Muscle of arm (tissue), 14 donors: ENCODE measurements at places on chromosomes 7 and 10.

GRCh38 chr7:51611937-51612336 is 295.3 kb upstream of the COBL start:
- DNase-seq: no peak

GRCh38 chr10:73407495-73407894 is 6.4 kb downstream of the ANXA7 start:
- DNase-seq: no peak

GRCh38 chr10:124646483-124647352 is 97.5 kb downstream of the FAM53B start:
- DNase-seq: no peak

GRCh38 chr10:132037676-132037975 is 28.1 kb upstream of the JAKMIP3 start:
- no peak for DNase-seq

DNA sequence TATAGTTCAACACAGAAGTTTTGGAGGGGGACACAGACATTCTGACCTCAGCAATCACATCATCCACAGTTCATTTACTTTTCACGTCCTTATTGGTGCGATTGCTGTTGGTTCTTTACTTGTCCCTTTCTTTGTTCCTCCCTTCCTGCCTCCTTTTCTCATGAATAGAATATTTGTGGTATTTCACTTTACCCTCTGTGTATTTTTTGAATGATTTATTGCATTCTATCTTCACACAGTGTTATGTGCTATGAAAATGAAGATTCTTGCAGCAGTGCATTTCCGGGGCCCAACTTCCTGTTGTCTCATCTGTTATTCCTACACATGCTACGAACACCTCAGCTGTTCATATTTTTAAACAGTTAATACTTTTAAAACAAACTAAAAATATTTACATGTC is 179.6 kb downstream of the ZMYND11 start:
- no peak for DNase-seq

DNA sequence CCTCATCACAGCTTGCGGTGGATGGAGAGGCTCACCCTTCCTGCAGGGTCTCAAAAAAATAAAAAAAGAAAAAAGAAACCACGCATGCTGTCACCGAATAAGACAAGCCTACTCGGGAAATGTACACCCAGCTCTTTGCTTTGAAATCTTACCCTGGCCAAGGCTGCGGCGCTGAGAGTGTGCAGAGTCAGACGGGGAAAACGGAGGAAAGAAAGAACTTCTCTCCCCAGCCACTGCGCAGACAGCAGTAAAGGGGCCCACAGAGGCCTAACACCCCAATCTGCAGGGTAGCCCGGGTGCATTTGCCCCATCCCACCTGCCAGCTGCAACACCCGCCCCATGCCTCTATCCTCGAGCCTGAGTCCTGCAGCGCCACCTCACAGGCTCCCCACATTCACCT is 14.8 kb downstream of the SLIT1 start:
- DNase-seq: no peak

- DNase-seq: no peak
These were observed 125.9 kb downstream of the GRK5 start for GRCh38 chr10:119333146-119333792.

DNA sequence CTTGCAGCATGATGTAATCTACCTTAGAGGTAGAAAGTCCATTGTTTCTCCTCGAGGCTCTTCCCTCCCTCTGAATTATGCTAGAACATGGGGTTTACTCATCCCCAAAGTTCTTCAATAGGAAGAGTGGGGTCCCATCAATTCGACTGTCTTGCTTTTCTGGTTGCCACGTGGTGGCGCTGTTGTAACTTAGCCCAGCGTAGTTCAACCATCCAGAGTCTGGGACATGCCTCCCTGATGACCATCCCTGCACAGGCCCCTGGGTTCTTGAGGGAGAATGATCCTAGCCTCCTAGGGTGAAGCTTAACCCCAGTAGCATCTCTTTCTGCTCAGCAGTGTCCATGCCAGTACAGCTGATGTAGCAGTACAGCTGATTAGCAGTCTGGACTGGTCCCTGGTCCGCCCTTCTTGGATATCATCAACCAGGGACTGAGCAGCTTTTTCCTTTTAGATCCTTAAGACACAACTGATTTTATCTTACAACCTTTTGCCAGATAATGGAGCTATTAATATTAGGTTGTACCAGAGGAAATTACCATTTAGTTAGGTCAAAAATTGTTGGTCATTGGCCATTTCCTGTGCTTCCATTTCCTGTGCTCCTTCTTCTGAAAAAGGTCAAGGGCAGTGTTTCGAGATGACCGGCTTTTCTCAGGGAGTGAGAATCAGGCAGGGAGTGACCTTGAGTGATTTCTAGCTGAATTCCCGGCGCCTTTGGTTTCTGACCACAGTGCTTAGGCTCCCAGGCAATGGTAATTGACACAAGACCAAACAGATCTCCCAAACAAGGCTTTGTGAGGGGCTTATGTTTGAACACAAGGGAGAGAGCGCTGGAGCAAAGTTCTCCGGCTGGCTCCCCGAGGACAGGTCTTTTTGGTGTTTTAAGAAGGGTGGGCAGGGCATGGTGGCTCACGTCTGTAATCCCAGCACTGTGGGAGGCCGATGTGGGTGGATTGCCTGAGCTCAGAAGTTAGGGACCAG is 65.4 kb downstream of the TACC2 start:
- DNase-seq: peak; percentile 64

GRCh38 chr10:26627324-26627723 is 70.2 kb upstream of the PDSS1 start:
- DNase-seq: no peak

- DNase-seq: no peak
These were observed 33.1 kb upstream of the HMX3 start for GRCh38 chr10:123102673-123103072.

- DNase-seq: no peak
These were observed 41.1 kb upstream of the FAM133B start for GRCh38 chr7:92631067-92631849.

- no peak for DNase-seq
These were observed 54.5 kb downstream of the ADRA2A start for GRCh38 chr10:111131168-111131799.

DNA sequence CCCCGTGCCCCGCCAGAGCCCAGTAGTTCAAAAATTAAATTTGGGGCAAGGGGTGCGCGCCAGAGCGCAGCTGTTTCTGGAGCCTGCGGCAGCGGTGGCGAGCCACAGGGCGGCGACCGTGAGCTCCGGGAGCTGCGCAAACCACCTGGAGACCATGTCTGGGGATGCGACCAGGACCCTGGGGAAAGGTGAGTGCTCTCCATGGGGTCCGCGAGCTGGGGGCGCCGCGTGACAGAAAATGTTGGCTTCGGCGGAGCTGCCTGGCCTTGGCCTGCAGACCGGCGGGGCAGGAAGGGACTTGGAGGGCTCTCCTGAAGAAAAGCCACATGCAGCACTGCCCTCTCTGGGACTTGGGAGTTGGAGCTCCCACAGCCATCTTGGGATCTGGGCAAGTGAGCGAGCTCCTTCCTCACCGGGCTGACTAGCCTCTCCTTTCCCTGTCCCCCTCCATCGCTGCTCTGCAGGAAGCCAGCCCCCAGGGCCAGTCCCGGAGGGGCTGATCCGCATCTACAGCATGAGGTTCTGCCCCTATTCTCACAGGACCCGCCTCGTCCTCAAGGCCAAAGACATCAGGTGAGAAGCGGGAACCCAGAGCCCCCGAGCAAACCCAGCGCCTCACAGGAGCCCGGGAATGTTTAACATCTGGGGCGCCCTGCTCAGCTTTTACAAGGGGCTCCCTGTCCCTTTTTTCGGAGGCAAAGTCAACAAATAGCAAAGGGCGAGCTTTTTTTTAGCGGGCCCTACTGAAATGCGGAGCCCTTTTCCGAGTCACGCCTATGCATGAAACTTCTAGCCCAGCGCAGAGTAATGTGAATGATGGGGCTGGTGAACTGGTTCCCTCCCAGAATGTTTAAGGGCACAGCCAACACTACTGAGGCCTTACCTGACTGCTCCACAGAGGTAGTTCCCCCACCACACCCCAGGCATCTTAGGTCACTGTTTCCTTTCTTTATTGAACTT is 6.1 kb downstream of the GSTO2 start:
- no peak for DNase-seq
